HuH-7.5 (cell line): ENCODE measurements at places on chromosomes 5 and 9.

GRCh38 chr9:108727580-108728111 lies 128.1 kb downstream of the ACTL7B start:
- no peak for DNase-seq

- DNase-seq = no peak
These were observed 17.2 kb downstream of the ENHO start for GRCh38 chr9:34505370-34506120.

DNA sequence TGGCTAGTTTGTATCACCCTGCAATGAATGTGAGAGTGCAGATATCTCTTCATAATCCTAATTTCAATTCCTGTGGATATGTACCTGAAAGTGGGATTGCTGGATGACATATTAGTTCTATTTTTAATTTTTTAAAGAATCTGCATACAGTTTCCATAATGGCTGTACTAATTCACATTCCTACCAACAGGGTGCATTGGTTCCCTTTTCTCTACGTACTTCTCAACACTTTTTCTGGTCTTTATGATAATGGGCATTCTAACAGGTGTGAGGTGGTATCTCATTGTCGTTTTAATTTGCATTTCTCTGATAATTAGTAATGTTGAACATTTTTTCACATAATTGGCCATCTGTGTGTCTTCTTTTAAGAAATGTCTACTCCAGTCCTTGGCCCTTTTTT lies 927.5 kb downstream of the DTWD2 start:
- DNase-seq = no peak

DNA sequence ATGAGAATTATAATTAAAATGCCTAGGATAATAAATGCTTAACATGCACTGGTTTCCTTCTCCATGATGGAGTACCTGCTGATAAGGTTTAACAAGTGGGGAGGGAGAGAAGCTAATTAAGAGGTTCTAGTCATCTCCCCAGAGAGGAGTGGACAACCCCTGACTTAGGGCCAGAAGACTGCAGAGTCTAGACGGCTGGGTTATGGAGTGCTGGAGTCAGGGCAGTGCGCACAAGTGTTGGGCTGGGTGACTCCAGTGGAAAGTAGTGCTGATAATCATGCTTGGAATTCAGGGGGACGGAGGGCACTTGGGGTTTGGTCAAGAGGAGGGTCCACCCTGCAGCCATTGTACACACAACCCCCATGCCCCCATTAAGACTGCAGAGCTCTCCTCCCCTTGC lies 32.8 kb upstream of the TGFBI start:
- DNase-seq = no peak

GRCh38 chr5:60738461-60738860 lies 38.5 kb upstream of the DEPDC1B start:
- no peak for DNase-seq

DNA sequence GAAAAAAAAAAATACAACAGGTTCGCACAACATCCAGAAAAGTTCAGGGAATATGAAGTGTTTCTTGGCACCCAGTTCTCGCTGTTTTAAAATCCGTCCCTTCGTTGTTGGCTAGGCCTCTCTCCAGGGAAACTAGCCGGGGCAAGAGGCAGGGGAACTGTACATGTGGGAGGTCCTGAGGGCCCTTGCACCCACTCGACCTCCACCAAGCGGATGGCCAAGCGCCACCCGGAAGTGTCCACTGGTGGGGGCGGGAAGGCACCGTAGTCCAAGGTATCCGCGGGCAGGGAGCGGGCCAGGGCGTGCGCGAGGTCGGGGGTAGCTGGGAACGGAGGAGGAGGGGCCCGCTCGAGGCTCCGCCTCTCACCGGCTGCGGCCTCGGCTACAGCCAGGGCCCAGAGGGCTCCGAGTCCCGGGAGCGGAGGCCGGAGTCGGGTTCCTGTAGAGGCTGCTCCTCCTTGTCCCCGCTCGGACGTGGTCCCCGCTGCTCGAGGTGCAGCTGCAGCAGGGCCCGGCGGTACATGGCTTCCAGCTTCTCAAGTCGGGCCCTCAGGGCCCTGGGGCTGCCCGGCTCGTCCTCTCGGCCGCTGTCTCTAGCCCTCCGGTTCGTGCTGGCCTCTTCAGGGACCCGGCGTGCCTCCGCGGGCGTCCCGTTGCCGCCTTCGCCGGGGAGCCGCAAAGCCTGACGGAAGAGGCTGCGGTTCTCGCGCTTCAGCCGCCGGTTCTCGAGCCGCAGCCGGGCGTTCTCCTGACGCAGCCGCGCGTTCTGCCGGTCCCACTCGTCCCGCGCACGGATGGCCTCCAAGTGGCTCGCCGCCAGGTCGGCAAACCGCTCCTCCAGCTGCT lies 720 bp downstream of the TUSC1 start:
- DNase-seq = peak; percentile 8

DNA sequence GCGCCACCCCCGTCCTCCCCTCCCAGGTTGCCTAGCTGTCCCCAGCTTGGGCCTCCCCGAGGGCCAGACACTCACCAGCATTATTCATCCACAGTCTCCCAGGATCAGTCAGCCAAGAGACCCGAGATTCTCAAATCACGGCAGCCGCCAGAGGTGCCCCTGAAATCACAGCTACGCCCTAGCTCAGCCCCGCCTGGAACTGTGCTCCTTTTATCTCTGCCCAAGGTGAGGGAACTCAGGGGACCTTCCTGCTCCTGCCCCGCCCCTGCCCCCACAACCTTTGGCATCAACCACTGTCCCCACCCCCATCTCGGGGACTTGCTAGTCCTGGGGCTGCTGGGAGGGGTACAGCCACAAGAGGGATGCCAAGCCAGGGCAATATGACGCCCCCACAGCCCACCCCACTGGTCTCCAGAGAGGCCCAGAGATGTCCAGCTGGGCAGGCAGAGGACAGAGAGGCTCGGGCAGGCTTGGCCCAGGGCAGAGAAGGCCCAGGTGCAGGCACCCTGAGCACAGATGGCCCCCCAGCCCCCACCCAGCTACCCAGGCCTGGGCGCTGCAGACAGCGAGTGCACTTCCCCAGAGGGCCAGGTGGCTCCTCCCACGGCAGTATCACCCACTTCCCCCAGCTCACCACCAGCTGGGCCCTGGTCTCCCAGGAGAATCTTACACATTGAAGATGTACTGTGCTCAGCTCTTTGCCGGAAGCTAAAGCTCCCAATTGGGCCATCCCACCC lies at the start of gene FUT7:
Gene FUT7 (minus strand): TSS at position 185 of the 737 bp plus-strand sequence. CDS start 97 bp downstream, at position 88.
- no peak for DNase-seq

DNA sequence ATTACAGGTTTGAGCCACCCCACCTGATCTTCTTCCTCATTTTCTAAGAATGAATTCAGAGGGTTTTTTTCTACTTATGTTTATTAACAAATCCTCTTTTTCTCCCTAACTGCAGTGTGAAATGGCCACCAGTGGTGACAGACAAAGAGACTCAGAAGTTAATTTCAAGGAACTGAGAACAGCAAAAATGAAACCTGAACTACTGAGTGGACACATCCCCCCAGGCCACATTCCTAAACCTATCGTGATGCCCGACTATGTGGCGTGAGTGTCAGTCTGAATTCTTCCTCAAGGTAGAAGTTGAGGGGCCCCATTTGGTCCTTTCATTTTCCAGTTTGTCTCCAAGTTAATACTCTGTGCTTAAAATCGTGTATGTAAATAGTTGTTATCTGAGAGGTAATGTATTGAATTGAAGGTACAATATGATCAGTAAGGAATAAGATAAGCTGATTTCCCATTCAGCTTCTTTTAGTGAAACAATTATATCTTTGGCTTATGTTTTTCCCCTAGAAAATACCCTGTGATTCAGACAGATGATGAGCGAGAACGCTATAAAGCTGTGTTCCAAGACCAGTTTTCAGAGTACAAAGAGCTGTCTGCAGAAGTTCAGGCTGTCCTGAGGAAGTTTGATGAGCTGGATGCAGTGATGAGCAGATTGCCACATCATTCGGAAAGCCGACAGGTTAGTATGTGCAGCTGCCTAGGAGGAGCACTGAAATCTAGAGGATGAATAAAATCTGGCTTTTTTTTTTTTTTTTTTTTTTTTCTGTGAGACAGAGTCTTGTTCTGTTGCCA lies 17.7 kb downstream of the MARVELD2 start:
- DNase-seq = no peak

- DNase-seq = peak; percentile 97
These were observed 6.3 kb upstream of the TRMT10B start for GRCh38 chr9:37747271-37747753.

GRCh38 chr9:18906656-18907395 lies 126.2 kb downstream of the SAXO1 start:
- no peak for DNase-seq

DNA sequence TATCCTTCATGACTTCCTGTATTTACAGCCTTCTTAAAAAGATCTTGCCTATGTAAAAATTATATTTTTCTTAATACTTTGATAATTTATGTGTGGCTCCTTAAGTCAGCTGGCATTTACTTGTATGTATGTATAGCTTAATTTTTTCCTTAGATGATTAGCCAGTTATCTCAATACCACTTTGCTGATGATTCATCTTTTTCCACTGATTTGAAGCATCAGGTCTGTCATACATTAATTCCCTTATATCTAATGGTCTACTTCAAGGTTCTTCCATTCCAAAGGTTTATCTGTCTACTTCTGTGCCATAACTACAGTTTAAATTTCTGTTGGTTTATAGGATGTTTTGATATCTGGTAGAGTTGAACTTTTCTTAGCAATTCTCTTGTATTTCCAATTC lies 44.9 kb upstream of the MTMR12 start:
- DNase-seq = no peak

DNA sequence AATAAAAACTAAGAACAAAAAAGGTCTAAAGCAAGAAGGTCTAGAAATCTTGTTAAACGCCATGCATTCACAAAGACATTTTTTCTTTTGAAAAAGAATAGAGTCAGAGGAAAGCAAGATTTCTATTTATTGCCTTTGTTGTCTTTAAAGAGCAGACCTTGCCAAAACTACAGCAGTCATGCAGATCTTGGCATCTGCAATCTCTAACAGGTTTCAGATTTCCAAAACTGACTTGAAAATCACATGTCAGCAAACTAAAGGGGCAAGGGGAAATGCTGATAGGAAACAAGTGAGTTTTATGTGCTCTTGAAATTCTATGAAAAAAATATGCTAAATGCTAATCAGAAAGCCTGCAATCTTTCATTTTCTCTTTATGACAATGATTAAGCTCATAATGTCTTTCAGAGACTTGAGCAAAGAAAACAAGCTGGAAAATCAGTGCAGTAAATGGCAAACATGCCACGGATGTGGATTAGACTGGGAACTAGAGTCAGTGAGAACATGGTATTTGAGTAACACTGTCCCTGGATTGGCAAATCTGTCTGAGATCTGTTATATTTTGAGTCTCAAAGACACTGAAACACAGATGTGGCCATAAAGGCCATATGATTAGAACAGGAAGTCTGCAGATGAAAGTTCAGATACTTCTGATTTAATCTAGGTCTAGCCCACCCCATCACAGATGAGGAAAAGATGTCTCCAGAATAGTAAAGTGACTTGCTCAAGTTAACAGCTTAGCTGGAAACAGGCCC lies 361.4 kb upstream of the RPS23 start:
- no peak for DNase-seq

DNA sequence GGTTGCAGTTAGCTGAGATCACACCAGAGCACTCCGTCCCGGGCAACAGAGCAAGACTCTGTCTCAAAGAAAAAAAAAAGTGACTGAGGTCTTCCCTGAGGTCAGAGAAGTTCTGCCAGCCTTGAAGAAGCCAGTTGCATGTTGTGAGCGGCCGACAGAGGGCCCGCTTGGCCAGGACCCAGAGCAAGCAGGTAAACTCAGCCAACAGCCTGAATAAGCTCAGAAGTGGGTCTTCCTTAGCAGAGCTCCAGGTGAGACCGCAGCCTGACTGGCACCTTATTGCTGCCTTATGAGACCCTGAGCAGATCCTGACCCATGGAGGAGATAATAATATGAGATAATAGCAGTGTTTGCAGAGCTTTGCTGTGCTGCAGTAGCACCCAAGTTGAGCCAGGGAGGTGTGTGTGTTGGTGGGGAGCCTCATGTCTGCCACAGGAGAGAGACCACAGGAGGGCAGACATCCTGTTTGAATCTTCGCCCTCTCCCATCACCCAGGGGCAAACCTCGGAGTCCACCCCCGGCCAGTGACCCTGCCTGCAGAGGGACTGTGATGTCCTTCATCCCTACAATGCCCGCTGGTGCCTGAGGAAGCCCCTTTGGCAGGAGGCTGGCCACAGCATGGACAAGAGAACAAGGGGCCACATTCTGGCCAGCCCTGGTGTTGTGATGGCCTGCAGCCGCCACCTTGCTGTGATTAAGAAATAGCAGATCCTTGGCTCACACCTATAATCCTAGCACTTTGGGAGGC lies 10.8 kb upstream of the BARX1 start:
- peak; percentile 14 for DNase-seq

DNA sequence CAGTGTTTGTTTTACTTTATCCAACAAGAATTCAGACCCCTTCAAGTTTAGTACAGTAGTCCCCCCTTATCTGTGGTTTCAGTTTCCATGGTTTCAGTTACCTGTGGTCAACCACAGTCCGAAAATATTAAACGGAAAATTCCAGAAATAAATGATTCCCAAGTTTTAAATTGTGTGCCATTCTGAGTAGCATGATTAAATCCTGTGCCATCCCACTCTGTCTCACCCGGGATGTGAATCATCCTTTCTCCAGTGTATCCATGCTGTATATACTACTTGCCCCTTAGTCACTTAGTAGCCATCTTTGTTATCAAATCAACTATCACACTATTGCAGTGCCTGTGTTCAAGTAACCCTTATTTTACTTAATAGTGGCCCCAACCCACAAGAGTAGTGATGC lies 153.8 kb upstream of the RASA1 start:
- no peak for DNase-seq
